ENCODE measurements at places on chromosomes 13 and 19. TPM values are rescaled to one million over a fixed set of nuclear protein-coding genes. Genes with fewer than 3 reads are reported as not detected.

The DCUN1D2 gene
- total RNA-seq: 11.3 TPM

The ITGBL1 gene
- total RNA-seq: 1.2 TPM

The CYP4F8 gene
- total RNA-seq: not detected

The ADGRE3 gene
- total RNA-seq: not detected

The ANGPTL8 gene
- not detected for total RNA-seq
